ENCODE measurements at places on chromosomes 7 and 10.

- DNase-seq, result no peak
These were observed 282.9 kb downstream of the CSTF2T start for GRCh38 chr10:51416494-51416893.

DNA sequence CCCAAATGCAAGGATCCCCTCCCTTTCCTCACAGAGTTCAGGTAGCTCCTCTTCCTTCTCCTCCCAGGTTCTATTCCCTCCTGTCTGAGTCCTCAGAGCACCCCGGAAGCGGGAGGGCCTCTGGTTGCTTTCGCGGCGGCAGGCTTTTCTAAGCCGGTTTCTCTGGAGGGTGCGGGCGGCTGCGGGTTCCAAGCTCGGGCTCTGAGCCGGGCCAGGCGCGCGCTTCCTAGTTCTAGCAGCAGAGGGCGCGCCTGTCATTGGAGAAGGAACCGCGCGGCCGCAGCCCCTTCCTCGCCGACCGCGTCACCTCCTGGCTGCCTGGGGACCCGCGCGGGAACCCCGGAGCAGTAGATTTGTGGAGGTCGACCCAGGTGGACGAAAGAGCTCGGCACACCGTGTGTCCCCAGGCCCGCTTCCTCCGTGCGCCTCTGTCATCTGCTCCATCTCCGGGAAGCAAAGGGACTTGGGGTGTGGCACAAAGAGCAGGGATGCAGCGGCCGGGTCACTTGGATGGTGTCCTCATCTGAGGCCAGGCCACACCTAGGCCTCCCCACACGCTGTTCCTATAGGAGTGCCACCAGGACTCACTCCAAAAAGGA, 389.0 kb upstream of the PODXL start:
- no peak for DNase-seq

DNA sequence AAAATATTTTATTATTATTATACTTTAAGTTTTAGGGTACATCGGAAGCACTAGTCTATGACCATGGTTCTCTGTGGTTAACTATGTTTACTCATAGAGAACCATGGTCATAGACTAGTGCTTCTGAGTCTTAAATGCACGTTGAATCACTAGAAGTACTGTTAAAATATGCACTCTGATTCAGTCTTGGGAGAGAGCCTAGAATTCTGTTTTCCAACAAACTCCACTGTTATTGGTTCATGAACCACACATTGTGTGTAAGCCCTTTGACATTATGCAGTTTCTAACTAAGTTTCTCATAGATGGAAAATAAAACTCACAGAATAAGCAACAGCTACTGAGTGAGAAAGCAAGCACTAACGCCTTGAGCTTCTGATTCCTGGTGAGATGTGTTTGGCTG, 1120.6 kb downstream of the SORCS1 start:
- no peak for DNase-seq

DNA sequence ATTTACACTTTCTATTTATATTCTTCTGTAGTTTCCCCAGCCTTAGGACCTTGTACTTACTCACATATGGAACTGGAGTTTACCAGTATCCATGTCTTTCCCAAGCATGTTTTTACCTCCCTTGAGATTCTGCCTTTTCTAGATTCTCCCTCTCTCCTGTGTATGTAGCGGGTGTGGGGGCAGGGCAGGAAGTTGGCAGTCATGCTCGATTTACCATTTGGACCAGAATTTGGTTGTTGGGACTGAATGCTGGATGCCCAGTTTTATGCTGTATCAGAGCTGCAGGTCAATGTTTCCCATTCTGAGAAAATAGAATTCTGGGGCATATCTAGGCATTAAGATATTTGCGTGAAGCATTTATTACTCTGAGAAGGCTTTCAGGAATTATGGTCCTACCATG, 14.2 kb downstream of the INPP5F start:
- no peak for DNase-seq

GRCh38 chr7:102943423-102944169, 30.8 kb downstream of the LRRC17 start:
- DNase-seq, result no peak

DNA sequence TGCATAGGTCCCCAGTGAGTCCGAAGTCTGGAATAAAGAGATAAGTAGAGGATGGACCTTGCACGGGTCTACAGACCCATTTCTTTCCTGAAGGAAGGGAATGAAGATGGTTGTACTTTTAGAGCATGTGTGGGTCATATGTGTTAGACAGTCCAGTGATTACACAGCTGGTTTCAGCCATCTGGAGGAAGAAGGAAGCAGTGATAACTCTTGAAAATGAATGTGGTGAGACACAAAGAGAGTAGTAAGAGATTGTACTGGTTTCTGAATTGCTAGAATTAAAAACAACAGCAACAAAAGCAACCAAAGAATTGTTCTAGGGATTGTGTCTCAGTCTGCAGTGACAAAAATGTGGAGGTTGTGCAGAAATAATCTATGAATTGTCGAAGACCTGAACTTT, 258.9 kb downstream of the SUGCT start:
- DNase-seq, result no peak

- no peak for DNase-seq
These were observed 92.0 kb upstream of the FAM180A start for GRCh38 chr7:135840591-135840990.

- no peak for DNase-seq
These were observed 59.5 kb downstream of the HBP1 start for GRCh38 chr7:107228291-107228690.

DNA sequence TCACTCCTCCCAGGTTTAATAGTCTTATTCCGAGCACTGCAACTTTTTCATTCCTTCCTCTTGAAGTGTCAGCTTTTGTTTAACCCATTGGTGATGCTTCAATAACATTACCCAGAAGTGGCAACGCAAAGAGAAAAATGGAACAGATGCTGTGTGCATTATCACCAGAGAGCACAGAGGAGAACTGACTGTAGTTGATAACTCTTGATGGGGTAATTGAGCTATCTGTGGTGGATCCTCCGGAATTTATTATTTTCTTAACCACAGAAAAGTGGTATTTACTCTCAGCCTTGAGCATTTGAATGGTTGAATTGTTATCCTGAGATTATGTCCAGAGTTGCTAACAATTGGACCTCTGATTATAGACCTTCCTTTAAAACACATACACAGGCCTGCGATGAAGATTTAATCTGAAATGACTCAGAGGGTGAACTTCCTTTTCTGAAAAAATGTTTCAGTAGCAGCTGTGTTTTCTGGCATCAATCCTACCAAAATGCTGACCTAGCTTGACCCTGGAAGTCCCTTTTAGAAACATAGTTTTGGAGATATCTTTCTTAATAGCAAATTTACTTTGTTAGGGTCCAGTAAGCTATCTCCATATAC, 1584.4 kb upstream of the LRRTM3 start:
- DNase-seq, result no peak

- no peak for DNase-seq
These were observed 638 bp downstream of the BRAT1 start for GRCh38 chr7:2554661-2555111.

GRCh38 chr7:144735505-144736276, 100.2 kb downstream of the TPK1 start:
- no peak for DNase-seq

DNA sequence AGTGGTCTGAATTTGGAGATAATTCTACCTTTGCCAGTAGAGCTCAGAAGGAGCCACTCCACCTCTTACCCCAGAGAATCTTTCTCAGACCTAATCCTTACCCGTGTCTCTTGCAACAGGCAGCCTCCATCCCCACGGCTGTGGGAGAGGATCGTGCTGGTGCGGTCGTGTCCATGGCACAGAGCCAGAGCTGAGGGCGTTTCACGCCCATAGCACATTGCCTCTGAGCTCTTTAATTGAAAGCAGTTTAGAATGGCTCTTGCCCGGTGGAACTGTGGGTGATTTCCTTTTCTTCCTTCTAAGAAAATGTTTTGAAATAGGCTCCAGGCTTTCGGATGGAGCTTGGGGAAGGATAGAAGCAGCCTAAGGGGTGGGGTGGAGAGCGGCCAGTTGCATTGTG, 41.5 kb downstream of the PRF1 start:
- DNase-seq, result no peak

DNA sequence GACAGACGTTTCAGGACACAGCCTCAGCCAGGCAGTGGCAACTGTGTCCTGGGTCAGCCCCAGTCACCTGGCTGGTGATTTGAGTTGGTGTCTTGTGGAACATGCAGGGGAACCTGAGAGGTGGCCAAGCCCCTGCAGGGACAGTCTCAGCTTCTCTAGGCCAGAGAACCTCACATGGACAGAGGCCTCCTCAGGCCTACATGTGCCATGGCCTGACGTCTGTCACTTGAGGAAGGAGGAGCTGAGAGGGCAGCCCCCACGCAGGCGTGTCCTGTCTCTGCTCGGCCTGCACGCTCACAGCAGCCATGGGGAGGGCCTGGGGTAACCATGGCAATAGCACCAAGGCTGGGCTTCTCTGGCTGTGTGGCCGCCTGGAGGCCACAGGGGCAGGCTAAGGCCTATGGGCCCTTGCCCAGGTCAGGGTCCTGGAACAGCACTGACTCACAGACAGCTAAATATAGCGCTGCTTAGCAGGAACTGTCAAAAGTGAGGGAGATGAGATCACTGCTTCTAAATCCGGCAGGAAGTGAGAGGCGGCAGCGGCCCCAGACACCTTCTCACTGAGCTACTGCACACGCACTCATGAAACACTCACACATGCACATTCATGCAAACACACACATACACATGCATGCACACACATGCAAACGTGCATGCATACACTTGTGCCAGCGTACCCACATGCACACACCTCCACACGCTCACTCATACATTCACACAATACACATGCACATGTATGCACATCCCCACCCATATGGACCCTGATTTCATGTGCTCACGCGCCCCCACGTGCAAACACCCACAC, 57.0 kb downstream of the YKT6 start:
- peak; percentile 93 for DNase-seq

- no peak for DNase-seq
These were observed 141.2 kb upstream of the ZNF716 start for GRCh38 chr7:57308631-57309408.

- DNase-seq, result no peak
These were observed 139.2 kb downstream of the C10orf105 start for GRCh38 chr10:71580415-71580814.

GRCh38 chr10:10542477-10542876, 475.2 kb upstream of the CELF2 start:
- no peak for DNase-seq

DNA sequence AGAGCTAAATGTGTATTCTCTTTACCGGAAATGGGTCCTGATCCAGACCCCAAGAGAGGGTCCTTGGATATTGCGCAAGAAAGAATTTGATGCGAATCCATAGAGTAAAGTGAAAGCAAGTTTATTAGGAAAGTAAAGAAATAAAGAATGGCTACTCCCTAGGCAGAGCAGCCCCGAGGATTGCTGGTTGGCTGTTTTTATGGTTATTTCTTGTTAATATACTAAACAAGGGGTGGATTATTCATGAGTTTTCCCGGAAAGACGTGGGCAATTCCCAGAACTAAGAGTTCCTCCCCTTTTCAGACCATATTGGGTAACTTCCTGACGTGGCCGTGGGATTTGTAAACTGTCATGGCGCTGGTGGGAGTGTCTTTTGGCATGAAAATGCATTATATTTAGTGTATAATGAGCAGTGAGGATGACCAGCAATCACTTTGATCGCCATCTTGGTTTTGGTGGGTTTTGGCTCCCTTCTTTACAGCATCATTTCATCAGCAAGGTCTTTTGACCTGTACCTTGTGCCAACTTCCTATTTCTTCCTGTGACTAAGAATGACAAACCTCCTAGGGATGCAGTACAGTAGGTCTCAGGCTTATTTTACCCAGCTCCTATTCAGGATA, 60.4 kb downstream of the ARL4A start:
- no peak for DNase-seq

DNA sequence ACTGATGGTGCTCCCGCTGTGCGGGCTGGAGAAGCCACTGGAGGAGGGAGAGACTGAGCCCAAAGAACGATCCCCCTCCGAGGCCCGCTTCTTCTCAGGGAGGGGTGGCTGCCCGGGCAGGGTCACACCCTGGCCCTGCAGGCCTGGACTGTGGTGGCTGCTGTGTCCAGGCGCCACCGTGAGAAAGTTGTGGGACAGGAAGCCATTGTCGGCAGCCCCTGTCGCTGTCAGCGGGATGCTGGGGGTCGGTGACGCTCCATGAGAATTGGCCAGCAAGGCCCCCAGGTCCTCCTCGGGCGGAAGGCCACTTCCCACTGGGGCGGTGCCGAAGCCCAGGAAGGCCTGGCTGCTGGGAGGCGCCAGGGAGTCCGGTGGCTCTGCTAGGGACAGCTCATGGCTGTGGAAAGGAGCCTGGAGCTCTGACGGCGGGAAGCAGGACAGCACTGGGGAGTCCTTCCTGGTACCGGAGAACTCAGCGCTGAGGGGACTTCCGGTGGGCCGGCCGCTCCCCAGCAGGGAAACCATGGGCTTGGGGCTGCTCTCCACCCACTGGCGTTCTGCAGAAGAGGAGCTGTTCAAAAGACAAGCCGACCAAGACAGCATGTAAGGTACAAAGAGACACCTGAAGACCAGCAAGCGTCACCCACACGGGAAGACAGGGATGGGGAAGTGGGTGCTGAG, 278.8 kb downstream of the TNS3 start:
- DNase-seq, result no peak

GRCh38 chr10:131681656-131682055, 219.2 kb upstream of the PPP2R2D start:
- DNase-seq, result no peak

DNA sequence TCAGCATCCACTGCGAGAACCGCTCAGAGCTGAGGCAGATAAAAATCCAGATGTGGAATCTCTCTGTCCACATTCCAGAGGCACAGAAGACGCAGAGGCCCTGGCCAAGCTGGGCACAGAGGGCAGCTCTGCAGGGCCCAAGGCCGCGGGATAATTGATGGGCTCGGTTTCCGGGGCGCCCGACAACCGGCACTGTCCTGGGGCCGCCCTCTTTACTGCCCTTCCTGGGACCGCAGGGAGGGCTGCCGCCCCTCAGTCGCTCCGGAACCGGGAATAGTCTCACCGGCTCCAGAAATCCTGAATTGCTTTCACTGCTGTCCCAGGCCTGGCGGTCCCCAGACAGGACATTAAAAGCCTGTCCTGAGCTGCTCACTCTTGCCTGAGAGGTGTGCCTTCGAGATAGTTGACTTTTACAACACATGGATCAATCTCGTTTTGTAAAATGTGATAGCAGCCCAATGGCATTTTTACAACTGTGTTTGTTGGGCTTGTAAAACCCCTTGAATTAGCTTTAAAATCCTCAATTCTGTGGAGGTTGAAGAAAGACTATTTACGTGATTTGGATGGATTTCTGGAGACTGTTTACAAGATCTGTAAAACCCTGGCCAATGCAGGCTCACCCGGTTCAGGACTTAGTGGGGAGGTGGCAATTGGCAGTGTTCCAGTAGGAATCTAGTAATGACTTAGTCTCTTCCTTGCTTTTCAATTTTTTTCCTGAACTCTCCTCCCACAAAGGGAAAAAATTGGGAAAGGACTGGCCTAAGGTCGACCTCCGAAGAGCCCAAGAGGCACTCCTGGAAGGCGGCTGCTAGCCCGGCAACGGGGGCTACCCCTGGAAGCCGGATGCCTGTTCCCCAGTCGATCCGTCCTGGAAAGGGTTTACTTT, 1.4 kb upstream of the HOXA6 start:
- DNase-seq, result no peak

- DNase-seq, result no peak
These were observed 167.8 kb upstream of the ITGB1 start for GRCh38 chr10:33125522-33126517.

GRCh38 chr10:69786791-69787190, 14.9 kb upstream of the COL13A1 start:
- no peak for DNase-seq
